ENCODE measurements at places on chromosomes 7 and 10. TPM values are rescaled to one million over a fixed set of nuclear protein-coding genes. Genes with fewer than 3 reads are reported as not detected.

DNA sequence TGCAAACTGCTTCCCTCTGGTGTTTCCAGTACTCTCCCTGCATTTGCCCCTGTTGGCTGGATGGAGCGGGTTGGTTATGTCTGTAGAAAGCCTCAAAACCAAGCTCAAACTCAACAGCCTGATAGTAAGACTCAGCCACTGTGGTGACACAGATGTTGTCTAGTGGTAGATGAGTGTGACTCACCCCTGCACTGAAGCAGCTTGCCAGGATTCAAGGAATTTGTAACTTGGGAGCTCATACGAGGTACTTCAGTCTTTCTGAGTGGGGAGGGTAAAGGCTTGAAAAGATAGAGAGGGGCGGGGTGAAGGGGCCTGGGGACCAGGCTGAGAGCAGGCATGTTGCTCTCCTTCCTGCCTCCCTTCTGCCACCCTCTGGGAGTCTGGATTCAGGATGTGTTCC lies 22.9 kb upstream of the AQP1 start:
- DNase-seq = peak; percentile 62

DNA sequence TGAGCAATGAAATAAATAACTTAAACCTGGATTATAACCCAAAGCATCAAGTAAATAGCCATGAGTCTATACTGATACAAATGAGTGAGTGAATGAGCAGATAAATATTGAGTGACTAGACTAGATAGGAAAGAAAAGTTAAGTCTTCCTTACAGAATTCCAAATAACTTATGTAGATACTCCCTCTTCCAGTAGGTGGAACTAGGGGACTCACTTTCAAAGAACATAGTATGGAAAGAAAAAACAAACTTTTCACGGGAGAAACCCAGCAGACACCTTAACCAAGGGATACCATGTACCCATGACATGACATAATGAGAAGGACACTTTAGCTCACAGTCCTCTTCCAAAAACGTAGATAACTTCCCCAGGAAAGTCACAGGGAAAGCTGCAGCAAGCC lies 32.2 kb downstream of the CSGALNACT2 start:
- no peak for DNase-seq

The MEOX2 gene
- 6.3 TPM for total RNA-seq

The VAX1 gene
- not detected for total RNA-seq

GRCh38 chr7:96285579-96285978 lies 36.3 kb downstream of the SLC25A13 start:
- DNase-seq = no peak
